Naive thymus-derived CD4-positive, alpha-beta T cell (primary cell): ENCODE measurements at places on chromosomes 11 and 22.

- peaks cover 20% of the 10 kb centered on the region for H3K36me3 ChIP-seq
- H3K27ac ChIP-seq = no peak overlapping the region
- no peak for DNase-seq
- no peak overlapping the region for H3K4me3 ChIP-seq
- no peaks in the 10 kb centered on the region for H3K4me1 ChIP-seq
Observed at GRCh38 chr22:37965940-37966664, 12.6 kb downstream of the POLR2F start.

DNA sequence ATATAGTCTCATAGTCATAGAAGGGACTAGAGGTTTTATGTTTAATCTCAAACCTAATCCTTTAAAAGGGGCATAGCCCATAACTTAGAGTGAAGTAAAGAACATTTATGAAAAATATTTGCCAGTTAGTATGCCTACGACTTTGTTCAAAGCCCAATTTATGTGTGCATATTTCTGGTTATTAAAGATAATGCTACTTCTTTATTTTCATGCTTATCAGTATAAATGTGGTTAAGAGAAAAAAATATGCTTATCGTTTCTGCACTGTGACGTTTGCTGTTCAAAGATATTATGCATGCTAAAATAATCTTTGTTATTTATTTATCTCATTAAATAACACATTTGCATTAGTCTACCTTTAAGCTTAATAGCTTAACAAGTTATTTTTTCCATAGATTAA is 343.9 kb downstream of the DYNC2H1 start:
- H3K27ac ChIP-seq = no peak overlapping the region
- H3K4me1 ChIP-seq = no peaks in the 10 kb centered on the region
- DNase-seq = no peak
- no peak overlapping the region for H3K4me3 ChIP-seq
- no peaks in the 10 kb centered on the region for H3K27me3 ChIP-seq

- H3K27ac ChIP-seq = no peak overlapping the region
- H3K4me3 ChIP-seq = no peak overlapping the region
- H3K27me3 ChIP-seq = no peaks in the 10 kb centered on the region
- peaks cover 34% of the 10 kb centered on the region for H3K36me3 ChIP-seq
Observed at GRCh38 chr11:46655631-46656030, 38.3 kb downstream of the ATG13 start.

- H3K36me3 ChIP-seq = no peaks in the 10 kb centered on the region
- no peaks in the 10 kb centered on the region for H3K27me3 ChIP-seq
- H3K4me1 ChIP-seq = no peaks in the 10 kb centered on the region
- H3K4me3 ChIP-seq = no peak overlapping the region
Observed at GRCh38 chr11:46047520-46047919, 73.7 kb downstream of the PHF21A start.

DNA sequence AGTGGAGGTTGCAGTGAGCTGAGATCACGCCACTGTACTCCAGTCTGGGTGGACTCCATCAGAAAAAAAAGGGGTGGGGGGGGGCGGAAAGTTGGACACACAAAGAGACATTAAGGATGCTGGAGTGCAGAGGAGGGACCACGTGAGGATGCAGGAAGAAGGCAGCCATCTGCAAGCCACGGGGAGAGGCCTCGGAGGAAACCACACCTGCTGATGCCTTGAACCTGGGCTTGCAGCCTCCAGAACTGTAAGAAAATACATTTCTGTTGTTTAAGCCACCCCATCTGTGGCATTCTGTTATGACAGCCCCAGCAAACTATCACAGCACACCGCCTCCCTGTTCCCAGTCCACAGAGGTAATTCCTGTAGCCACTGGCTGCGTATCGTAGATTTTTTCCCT is 9.2 kb upstream of the STIP1 start:
- peaks cover 5% of the 10 kb centered on the region for H3K4me1 ChIP-seq
- no peak overlapping the region for H3K4me3 ChIP-seq
- DNase-seq = no peak
- no peaks in the 10 kb centered on the region for H3K27me3 ChIP-seq
